ENCODE measurements at places on chromosomes 3 and 15.

DNA sequence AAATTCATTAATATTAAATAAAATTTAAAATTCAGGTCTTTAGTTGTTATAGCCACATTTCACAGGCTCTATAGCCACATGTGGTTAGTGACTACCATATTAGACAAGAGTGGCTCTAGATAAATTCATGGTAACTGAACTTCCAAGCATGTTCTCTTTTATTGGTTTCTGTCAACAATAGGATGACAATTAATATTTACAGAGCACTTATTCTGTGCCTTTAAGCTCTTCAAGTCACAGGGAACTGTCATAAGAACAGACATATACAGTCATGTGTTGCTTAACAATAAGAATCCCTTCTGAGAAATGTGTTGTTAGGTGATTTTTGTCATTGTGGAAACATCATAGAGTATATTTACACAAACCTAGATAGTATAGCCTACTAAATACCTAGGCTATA, 38.8 kb upstream of the SLC25A36 start:
- no peak for DNase-seq

- DNase-seq = no peak
Observed at GRCh38 chr3:144282313-144282712, 310.7 kb downstream of the DIPK2A start.

DNA sequence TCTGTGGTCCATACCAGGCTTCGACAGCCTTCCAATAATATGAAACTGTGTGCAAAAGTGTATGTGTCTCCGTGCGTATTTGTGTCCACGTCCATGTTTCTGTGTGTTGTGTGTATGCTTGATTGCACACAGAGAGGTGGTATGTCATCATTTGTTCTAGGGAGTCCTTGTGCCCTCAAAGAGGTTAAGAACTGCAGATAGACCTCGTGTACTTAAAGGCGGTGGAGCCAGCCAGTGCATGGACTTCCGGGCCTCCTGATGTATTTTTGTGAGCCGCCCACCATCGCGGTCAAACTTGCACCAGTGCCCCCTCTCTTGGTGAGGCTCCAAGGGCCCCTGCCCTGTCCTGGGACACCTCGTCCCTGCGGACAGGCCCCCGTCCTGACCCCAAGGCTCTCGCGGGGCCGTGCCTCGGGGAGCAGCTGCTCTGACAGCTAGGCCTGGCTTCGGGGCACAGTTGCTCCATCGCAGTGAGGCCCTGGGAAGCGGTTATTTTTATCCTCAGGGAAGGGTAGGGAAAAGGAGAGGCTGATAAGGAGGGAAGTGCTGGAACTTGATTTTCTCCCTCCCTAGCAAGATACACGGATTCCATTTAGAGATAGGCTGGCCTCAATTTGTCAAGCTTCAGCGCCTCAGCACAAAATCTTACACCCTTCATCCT, 1.2 kb upstream of the RYK start:
- DNase-seq = no peak

DNA sequence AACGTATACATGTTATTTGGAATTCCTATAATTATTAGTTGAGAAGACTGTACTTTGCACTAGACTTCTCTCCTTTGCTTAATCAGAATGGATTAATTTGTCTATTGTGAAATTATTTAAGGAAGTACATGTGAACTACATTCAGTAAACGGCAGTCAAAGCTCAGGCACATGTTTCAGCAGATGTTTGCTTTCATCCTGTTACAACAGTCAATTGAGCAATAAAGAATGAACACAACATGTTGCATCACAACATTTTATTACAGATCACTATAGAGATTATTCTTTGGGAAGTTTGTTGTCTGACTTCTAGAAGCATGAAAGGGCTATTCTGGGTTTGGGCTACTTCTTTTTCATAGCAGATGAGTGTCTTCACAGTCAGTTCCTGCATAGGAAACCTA, 39.2 kb downstream of the RAB27A start:
- DNase-seq = peak; percentile 18

- no peak for DNase-seq
Observed at GRCh38 chr3:41893977-41894376, 67.9 kb downstream of the ULK4 start.
